Gastrocnemius medialis (tissue), 4 donors: ENCODE measurements at places on chromosomes 4 and X. TPM values are rescaled to one million over a fixed set of nuclear protein-coding genes. Genes with fewer than 3 reads are reported as not detected.

DNA sequence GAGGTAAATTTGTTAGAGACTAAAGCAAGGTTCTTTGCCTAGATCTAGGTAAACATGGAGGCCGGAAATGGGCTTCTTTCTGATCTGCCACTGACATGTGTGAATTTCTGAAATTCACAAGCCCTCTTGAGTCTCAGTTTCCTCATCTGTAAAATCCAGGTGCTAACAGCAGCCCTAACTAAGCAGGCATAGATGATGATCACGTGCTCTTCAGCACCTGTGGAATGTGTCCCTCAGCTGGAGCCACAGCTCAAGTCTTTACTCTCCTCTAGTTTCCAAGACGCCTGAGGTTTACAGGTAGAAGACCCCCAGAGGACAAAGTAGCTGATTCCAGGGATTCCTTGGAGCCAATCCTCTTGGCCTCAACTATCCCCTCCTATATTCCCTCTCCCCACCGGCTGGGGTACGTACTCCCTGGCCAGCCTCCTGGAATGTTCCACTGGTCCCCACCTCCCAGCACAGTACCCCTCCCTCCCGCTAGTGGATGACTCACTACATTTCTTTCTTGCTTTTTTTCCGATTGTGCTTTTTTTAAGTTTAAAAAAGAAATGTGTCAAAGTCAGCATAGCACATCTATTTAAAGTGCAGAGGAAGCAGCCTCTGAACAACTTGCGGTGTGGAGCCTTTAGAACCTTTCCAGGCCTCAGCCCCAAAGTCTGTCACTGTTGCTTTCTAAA is 98.4 kb downstream of the PHKA2 start:
- H3K36me3 ChIP-seq: no peaks in the 10 kb centered on the region
- DNase-seq: no peak
- H3K4me3 ChIP-seq: peak overlapping the region; percentile 48
- H3K27me3 ChIP-seq: no peaks in the 10 kb centered on the region
- peaks cover 20% of the 10 kb centered on the region for H3K4me1 ChIP-seq
- H3K27ac ChIP-seq: peak overlapping the region; percentile 90

GRCh38 chr4:142194905-142195304 is 558.5 kb downstream of the IL15 start:
- no peak overlapping the region for H3K4me3 ChIP-seq
- no peaks in the 10 kb centered on the region for H3K4me1 ChIP-seq
- peaks cover 8% of the 10 kb centered on the region for H3K36me3 ChIP-seq
- no peak for DNase-seq
- H3K27ac ChIP-seq: no peak overlapping the region
- no peaks in the 10 kb centered on the region for H3K27me3 ChIP-seq

DNA sequence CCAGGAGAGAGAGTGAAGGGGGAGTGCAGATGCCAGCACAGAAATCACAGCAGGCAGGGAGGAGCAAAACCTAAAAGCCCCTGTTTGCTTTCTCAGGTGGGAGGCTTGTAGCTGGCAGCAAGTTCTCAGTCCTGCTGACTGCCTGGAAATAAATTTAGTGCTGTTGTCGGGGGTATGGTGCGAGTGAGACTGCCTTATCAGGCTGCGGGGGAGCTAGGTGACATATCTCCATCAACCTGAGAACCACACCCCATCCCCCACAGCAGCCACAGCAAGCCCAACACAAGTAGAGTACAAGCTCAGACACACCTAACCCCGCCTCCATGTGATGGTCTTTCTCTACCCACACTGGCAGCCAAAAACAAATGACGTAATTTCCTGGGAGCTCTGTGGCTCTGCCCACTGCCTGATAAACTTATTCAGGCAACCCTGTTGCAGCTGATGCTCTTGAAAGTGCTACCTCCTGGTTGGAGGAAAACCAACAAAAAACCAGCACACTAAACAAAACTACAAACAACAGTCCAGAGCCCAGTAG is 953.4 kb upstream of the NDST4 start:
- no peaks in the 10 kb centered on the region for H3K27me3 ChIP-seq
- no peaks in the 10 kb centered on the region for H3K36me3 ChIP-seq
- no peak overlapping the region for H3K4me3 ChIP-seq
- no peak for DNase-seq
- H3K4me1 ChIP-seq: no peaks in the 10 kb centered on the region

GRCh38 chr4:23923840-23924239 is 34.0 kb upstream of the PPARGC1A start:
- no peaks in the 10 kb centered on the region for H3K27me3 ChIP-seq
- no peak overlapping the region for H3K4me3 ChIP-seq
- no peak overlapping the region for H3K27ac ChIP-seq

DNA sequence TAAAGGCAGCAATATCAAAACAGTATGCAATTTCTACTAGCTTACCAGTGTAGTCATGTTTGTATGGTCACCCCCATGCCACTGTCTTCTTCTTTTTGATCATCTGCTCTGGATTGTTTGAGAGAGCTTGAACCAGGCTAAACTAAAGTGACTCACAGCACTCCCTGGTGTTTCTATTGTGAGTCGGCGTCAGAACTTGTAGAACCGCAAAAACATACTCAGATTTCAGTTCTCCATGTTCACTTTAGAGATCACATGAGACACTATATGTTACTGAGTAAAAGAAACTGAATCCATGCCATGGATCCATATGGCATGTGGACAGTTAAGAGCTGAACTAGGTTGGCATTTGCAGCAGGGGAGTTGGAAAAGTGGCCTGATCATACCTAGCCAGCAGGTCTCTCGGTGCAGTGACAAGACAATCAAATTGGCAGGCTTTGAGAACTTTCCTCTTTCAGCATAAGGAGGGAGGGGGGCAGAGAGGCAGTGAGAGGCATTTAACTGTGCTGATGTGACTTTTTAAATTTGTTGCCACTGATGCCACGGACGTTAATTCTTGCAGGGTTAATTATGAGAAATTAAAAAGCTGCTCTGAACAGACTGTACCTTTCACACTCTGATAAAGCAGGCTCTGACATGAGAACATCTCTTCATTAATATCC is 88.4 kb downstream of the AFF2 start:
- no peak for DNase-seq
- no peaks in the 10 kb centered on the region for H3K4me1 ChIP-seq
- no peaks in the 10 kb centered on the region for H3K36me3 ChIP-seq
- H3K27ac ChIP-seq: no peak overlapping the region

DNA sequence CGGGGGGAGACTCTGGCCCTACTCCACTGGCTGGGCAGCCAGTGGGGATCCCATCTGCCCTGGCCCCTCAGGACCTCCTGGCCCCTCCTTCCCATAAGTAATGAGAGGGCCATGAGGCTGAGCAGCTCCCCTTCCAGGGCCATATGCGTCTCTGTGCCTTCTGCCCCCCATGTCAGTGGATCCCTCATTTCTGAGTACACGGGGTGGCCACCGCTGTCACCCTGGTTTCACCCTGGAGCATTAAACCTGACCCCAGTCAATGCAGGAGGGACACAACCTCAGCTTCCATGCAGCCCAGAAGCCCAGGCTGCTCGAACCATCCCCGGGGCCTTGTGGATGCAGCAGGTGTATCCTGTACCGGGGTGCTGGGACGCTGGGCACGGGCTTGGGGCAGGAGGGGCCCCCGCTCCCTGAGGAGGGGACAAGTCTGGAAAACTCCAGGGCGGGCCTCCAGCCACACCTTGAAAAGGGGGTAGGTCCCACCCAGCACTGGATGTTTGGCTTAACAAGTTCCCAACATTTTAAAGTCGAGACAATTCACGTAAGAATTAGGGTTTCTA is 24.2 kb downstream of the ATP5ME start:
- peaks cover 20% of the 10 kb centered on the region for H3K27me3 ChIP-seq
- no peaks in the 10 kb centered on the region for H3K4me1 ChIP-seq
- DNase-seq: no peak
- no peaks in the 10 kb centered on the region for H3K36me3 ChIP-seq
- H3K27ac ChIP-seq: no peak overlapping the region

DNA sequence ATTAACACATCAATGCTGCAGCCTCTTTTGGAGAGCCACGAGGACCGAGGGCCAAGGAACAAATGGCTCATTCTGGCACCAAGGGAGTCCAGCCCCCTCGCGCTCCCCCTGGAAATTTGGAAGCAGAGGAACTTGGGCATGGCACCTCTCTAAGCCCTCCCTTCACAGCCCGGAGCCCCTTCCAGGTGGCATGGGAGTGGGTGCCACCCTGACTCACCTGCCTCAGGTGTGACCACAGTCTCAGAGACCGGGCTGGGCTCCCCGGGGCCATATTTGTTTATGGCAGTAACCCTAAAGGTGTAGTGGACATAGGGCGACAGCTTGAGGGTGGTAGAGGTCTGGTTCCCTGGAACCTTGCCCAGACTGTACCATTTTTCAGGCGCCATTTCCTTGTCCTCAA is 18.8 kb downstream of the L1CAM start:
- no peaks in the 10 kb centered on the region for H3K27me3 ChIP-seq
- DNase-seq: no peak
- H3K36me3 ChIP-seq: no peaks in the 10 kb centered on the region
- no peak overlapping the region for H3K4me3 ChIP-seq
- no peaks in the 10 kb centered on the region for H3K4me1 ChIP-seq

DNA sequence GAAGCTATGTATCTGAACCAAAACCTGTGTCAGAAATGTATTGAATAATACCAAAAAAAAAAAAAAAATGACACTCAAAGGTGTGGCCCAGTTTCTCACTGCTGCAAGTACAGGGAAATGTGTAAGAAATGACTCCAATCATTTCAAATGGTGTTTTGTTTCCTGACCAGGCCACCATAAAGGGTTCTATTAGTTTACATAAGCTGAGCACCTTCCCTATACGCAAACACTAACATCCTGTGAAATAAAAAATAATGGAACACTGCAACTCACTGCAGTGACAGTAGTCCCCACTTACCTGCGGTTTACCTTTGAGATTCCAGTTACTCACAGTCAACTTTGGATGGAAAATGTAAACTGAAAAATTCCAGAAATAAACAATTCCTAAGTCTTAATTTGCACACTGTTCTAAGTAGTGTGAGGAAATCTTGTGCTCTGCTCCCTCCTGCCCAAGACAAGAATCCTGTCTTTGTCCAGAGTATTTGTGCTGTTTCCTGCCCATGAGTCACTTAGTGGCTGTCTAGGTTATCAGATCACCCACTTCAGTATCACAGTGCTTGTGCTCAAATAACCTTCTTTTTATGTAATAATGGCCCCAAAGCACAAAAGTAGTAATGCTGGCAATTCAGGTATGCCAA is 265.3 kb downstream of the RCHY1 start:
- H3K4me1 ChIP-seq: no peaks in the 10 kb centered on the region
- H3K27ac ChIP-seq: no peak overlapping the region
- no peaks in the 10 kb centered on the region for H3K36me3 ChIP-seq
- no peaks in the 10 kb centered on the region for H3K27me3 ChIP-seq
- DNase-seq: no peak

DNA sequence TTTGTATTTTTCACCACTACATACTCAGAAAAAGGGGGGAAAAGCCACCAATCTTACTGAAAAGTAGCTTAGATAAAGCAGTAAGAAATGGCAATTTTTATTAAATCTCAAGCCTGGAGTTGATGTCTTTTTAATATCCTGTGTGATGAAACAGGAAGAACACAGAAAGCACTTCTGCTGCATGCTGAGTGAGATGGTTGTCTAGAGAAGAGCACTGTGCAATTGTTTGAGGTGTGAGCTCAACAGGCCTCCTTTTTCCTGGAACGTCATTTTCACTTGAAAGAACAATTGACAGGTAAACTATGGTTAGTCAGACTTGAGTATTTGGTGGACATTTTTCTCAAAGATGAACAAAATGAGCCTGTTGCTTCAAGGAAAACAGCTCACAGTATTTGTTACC is 73.9 kb downstream of the RTL5 start:
- no peak overlapping the region for H3K4me3 ChIP-seq
- H3K27ac ChIP-seq: no peak overlapping the region
- no peak for DNase-seq

- peak within 1 kb of the TSS; percentile 65 for H3K27ac ChIP-seq
- H3K27me3 ChIP-seq: peaks cover 36% of the 10 kb centered on the region
- H3K4me1 ChIP-seq: no peaks in the 10 kb centered on the region
- peak within 1 kb of the TSS; percentile 61 for H3K4me3 ChIP-seq
- H3K36me3 ChIP-seq: no peaks in the 10 kb centered on the region
Observed at GRCh38 chr4:20251796-20252655, at the start of gene SLIT2. Gene SLIT2, plus strand, starts transcription at chr4:20251905. Its CDS starts 1,911 bp downstream, at chr4:20253816.

GRCh38 chr4:186167605-186168004 is 23.8 kb upstream of the CYP4V2 start:
- no peak overlapping the region for H3K4me3 ChIP-seq
- no peaks in the 10 kb centered on the region for H3K4me1 ChIP-seq
- H3K27me3 ChIP-seq: no peaks in the 10 kb centered on the region

- no peaks in the 10 kb centered on the region for H3K27me3 ChIP-seq
- DNase-seq: no peak
- no peak overlapping the region for H3K4me3 ChIP-seq
- no peaks in the 10 kb centered on the region for H3K4me1 ChIP-seq
- H3K27ac ChIP-seq: no peak overlapping the region
- H3K36me3 ChIP-seq: no peaks in the 10 kb centered on the region
Observed at GRCh38 chr4:11471618-11472017, 42.9 kb upstream of the HS3ST1 start.

DNA sequence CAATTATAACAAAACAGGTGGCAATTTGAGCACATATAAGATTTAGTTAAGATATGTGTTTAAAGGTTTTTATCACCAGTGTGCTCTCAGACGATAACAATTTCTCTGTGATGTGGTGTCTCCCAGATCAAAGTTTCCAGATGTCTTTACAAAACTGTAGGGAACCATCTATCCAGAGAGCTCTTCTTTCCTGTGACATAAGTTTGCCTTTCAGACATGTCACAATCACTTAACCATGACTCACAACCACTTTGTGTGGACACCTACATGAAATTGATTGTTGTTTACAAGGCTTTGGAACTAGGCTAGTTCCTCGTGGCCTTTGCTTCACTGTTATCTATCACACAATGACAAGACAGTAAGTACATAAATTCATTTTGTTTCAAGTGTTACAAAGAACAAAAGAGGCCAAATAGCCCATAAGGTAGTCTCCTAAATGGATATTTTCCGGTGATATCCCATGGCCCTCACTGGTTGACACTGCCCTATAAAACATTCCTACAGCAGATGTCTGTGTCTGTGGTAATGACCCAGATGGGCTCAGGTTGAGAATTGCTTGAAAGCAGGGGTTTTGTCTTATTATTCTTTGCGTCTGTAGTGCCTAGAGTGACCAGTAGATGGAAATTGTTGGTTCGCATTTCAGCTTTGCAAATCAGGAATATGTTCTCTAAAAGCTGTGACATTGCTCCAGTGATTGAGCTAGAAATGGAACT is 297.8 kb upstream of the FAM241A start:
- DNase-seq: no peak
- H3K36me3 ChIP-seq: no peaks in the 10 kb centered on the region
- no peaks in the 10 kb centered on the region for H3K4me1 ChIP-seq
- H3K4me3 ChIP-seq: no peak overlapping the region
- H3K27me3 ChIP-seq: no peaks in the 10 kb centered on the region

The SFRP2 gene
- 0.83 TPM for total RNA-seq

The CFAP99 gene
- total RNA-seq: not detected

The FAM47C gene
- total RNA-seq: not detected

The TSPAN7 gene
- 288 TPM for total RNA-seq

The SH3BGRL gene
- total RNA-seq: 13.5 TPM

The IRAK1 gene
- 73.9 TPM for total RNA-seq

The TMEM144 gene
- total RNA-seq: 2.9 TPM
